Lung (tissue), 17 donors: ENCODE measurements at places on chromosomes 7 and 10. TPM values are rescaled to one million over a fixed set of nuclear protein-coding genes. Genes with fewer than 3 reads are reported as not detected.

The CPED1 gene
- 12.6 TPM for total RNA-seq

DNA sequence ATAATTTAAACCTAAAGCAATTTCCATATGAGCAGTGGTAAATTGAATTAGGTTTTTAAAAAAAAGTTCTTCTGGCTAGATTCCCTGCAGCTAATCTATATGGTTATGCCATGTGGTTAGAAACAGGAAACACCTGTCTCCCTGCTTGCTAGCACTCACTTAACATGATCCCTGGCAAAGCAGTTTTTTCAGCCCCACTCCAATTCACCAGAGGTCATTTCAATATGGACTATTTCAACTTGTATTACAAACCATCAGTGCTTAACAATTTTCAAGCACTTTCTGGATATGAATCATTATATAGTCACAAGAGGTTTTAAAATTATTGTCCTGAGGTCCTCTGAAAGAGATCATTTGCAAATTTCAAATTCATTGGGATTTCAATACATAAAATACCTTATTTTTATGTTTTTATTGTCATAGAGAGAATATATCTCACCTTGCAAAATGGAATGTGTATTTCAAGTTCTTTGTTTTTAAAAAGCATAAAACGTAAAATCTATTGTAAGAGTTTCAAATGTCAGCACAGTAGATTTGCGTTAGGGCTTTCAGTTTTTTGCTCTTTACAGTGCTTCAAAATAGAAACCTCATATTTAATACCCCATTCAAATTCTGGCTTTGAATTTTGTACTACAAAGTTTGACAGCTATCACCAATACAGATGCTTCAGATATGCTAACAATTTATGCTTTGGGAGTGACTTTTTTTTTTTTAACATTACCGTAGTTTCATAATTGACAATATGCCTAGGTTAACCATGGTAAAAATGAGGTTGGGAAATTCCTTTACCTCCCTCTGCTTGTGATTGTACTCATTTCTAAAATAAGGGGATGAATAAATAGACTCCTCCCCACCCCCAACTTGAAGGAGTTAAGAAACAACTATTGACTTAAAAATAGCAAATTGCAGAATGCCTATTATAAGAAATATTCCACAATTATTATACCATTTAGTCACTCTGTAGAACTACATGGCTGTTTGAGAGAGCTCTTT is 117.5 kb upstream of the HGF start:
- H3K4me1 ChIP-seq, result no peaks in the 10 kb centered on the region
- DNase-seq, result peak; percentile 15
- H3K36me3 ChIP-seq, result no peaks in the 10 kb centered on the region
- H3K27ac ChIP-seq, result no peak overlapping the region
- no peak overlapping the region for H3K4me3 ChIP-seq

- H3K4me1 ChIP-seq, result peaks cover 2% of the 10 kb centered on the region
- H3K4me3 ChIP-seq, result no peak overlapping the region
- no peaks in the 10 kb centered on the region for H3K27me3 ChIP-seq
- DNase-seq, result no peak
These were observed 1.6 kb upstream of the KBTBD2 start for GRCh38 chr7:32893207-32893524.

The RSPH10B2 gene
- 9.0 TPM for total RNA-seq

DNA sequence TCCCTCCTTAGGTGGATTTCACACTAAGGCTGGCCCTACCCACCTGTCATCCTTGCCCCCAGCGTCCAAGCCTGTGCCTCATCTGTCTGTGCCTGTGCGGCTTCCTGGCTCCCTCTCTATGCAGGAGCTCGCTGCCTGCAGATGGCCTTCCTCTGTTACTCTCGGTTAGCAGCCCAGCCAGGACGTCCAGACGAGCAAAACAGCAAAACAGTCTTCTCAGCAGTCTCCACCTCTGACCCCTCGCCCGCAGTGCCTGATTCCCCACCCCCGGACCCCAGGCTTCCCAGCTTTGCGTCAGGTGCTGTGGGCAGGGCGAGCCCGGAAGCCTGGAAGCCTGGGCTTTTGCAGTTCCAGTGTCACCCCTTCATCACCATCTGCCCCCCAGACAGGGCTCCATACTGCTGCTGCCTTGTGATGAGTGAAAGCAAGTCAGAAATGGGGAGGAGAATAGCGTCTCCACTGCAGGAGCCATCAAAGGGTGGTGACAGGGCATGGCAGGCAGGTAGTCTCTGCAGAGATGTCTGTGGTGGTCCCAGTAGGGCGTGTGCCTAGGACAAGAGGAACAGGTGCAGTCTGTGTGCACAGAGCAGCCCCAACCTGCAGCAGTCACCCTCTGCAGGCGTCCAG is 88.5 kb downstream of the ADCY1 start:
- H3K27ac ChIP-seq, result no peak overlapping the region
- H3K27me3 ChIP-seq, result no peaks in the 10 kb centered on the region
- H3K4me3 ChIP-seq, result no peak overlapping the region
- DNase-seq, result no peak
- no peaks in the 10 kb centered on the region for H3K4me1 ChIP-seq
- no peaks in the 10 kb centered on the region for H3K36me3 ChIP-seq

DNA sequence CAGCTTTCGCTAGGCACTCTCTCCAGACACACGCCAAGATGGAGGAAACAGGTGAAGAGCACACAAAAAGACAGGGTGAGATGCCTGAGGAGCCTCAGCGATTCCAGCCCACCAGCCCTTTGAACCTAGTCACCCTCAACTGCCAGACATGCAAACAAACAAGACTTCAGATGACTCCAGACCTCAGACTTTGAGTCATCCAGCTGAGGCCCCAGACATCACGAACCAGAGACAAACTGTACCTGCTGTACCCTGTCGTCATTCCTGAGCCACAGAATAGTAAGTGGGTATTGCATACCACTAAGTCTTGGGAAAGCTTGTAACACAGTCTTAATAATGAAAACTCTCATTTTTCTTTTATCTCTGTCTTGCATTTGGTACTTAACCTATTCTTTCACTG is 126.6 kb upstream of the LSM8 start:
- H3K27me3 ChIP-seq, result no peaks in the 10 kb centered on the region
- no peak overlapping the region for H3K27ac ChIP-seq
- H3K36me3 ChIP-seq, result no peaks in the 10 kb centered on the region
- DNase-seq, result no peak

- no peak for DNase-seq
- H3K4me1 ChIP-seq, result no peaks in the 10 kb centered on the region
- no peak overlapping the region for H3K4me3 ChIP-seq
- no peaks in the 10 kb centered on the region for H3K36me3 ChIP-seq
- no peak overlapping the region for H3K27ac ChIP-seq
These were observed 57.6 kb upstream of the PDZD8 start for GRCh38 chr10:117432866-117433265.

DNA sequence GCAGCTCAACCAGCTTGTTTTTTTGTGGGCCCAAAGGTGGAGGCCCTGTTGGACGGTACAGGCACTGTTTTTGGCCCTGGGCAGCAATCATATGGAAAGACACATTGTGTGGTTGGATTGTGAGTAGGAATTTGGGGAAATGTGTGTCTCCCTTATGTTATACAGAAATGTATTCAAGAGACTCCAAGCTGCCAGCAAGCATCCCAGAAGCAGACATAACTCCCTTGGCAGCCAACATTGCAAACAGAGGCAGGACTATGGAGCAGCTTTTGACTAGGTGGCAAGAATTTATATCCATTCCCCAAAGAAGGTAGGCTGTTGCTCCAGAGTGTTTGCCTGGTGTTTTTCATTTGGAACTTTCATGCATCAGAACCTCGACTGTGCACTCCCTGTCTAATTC is 104.9 kb downstream of the BUB3 start:
- no peaks in the 10 kb centered on the region for H3K27me3 ChIP-seq
- no peak for DNase-seq
- no peaks in the 10 kb centered on the region for H3K36me3 ChIP-seq
- no peak overlapping the region for H3K27ac ChIP-seq
- H3K4me3 ChIP-seq, result no peak overlapping the region
- H3K4me1 ChIP-seq, result no peaks in the 10 kb centered on the region

- no peak overlapping the region for H3K4me3 ChIP-seq
- DNase-seq, result no peak
- H3K27me3 ChIP-seq, result no peaks in the 10 kb centered on the region
- H3K27ac ChIP-seq, result no peak overlapping the region
These were observed 183.4 kb downstream of the PRKCQ start for GRCh38 chr10:6396652-6397051.

DNA sequence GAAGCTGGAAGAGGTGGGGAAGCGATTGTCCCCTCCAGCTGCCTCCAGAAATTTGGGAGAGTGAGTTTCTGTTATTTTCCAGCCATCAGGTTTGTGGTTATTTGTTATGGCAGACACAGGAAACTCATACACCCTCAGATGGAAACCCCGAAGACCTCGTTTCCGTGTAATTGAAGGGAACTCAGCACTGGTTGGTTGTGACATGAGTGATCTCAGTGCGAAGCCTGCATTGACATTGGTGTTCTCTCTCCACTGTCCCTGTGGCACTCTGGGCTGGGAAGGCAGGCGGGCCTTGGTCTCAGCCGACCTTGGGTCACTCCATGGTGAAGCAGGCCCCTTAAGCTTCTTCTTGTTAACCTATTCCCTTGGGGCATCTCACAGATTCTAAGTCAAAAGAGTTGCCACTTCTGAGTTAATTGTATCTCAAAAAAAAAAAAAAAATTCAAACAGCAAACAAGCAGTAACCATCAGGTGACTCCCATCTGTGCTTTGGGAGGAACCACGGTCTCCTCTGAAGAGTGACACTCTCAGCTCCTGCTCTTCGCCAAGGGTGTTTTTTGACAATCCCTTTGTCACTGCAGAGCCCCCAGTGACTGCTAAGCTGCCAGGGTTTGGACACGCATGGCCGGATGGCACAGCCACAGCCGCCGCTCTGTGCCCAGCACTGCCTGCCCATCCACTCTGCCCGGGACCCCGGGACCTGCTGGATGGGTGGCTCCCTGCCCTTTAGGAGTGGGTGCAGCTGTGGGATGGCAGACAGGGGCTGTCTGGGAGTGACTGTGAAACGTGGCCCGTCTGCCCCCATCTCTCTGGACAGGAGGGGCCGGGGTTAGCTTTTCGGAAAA is 233.6 kb downstream of the PRPF18 start:
- peak overlapping the region; percentile 47 for H3K27ac ChIP-seq
- no peaks in the 10 kb centered on the region for H3K36me3 ChIP-seq
- no peaks in the 10 kb centered on the region for H3K27me3 ChIP-seq
- H3K4me1 ChIP-seq, result peaks cover 2% of the 10 kb centered on the region

The TMEM196 gene
- total RNA-seq, result 0.06 TPM

DNA sequence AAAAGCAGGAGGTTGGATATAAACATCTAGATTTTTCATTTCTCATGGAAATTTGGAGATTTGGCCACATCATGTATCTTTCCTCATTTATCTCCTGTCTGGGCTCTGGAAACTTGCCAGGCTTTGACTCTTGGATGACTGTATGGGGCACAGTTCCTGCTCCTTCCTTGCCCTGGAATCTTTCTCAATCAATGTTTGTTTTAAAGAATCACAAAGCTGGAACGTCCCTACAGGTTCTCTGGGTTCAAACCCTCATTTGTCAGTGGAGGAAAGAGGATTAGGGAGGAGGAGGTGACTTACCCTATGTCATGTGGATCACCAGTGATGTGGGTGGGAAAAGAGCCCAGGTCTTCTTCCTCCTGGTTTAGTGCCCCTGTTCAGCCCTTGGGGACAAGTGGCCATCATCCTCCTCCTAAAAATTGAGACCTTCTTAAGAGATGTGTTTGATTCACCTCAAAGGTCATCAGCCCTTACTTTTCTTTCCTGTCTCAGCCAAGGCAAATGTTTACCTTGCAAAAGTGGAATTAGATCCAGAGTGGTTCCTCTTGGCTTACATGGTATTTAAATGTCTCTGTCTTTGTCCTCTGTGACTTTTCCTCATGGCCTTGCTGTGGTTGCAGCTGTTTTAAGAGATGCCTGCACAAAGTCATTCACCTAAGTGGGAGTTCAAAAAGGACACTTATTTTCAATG is 38.8 kb upstream of the PDZD8 start:
- H3K36me3 ChIP-seq, result no peaks in the 10 kb centered on the region
- no peaks in the 10 kb centered on the region for H3K4me1 ChIP-seq
- no peaks in the 10 kb centered on the region for H3K27me3 ChIP-seq

GRCh38 chr10:75108684-75109458 is 2.6 kb upstream of the SAMD8 start:
- H3K4me1 ChIP-seq, result no peaks in the 10 kb centered on the region
- no peak overlapping the region for H3K27ac ChIP-seq
- H3K4me3 ChIP-seq, result no peak overlapping the region
- H3K27me3 ChIP-seq, result no peaks in the 10 kb centered on the region

The CCDC172 gene
- not detected for total RNA-seq
